Activated CD8-positive, alpha-beta memory T cell treated with anti-CD3 and anti-CD28 coated beads, Interleukin-2, amount 10 ng/mL, durations not matched to agents 7 days and 5 days (primary cell): ENCODE measurements at places on chromosomes 2 and 18. TPM values are rescaled to one million over a fixed set of nuclear protein-coding genes. Genes with fewer than 3 reads are reported as not detected.

TRIM43 gene
- total RNA-seq, result 0.23 TPM

CXCR1 gene
- total RNA-seq, result 1.4 TPM

SKOR2 gene
- total RNA-seq, result not detected

ERBB4 gene
- not detected for total RNA-seq
